ENCODE measurements at places on chromosomes 5 and 9.
A peak's percentile ranks its signal among the peaks of the same experiment; 100 is the strongest.

- DNase-seq = no peak
Measured at GRCh38 chr9:2663461-2664173, 42.0 kb downstream of the VLDLR start.

- DNase-seq = peak; percentile 86
Measured at GRCh38 chr9:132800038-132800648, 77.9 kb downstream of the AK8 start.

GRCh38 chr5:179486596-179487051 lies 63.7 kb upstream of the RUFY1 start:
- DNase-seq = peak; percentile 90

DNA sequence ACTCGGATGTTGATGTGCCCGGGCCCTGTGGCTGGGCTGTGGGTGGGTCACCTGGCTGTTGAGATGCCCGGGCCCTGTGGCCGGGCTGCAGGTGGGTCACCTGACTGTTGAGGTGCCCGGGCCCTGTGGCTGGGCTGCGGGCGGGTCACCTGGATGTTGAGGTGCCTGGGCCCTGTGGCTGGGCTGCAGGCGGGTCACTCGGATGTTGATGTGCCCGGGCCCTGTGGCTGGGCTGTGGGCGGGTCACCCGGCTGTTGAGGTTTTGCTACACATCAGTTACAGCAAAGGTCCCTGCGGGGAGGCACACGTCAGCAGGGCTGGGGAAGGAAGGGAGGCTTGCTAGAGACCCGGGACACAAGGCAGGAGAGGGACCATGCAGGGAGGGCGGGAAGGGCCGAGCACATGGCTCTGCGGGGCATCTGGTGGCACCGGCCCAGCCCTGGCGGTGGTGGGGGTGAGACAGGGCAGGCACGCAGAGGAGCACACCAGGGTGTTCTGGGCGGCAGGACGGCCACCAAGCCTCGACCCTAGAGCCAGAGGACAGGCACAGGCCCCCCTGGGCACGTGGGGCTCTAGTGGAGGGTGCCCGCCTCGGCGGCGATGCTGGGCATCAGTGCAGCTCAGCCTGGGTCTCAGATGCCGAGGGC lies 35.4 kb downstream of the PNPLA7 start:
- no peak for DNase-seq

- peak; percentile 89 for DNase-seq
Measured at GRCh38 chr5:2960294-2960693, 208.8 kb upstream of the IRX2 start.

DNA sequence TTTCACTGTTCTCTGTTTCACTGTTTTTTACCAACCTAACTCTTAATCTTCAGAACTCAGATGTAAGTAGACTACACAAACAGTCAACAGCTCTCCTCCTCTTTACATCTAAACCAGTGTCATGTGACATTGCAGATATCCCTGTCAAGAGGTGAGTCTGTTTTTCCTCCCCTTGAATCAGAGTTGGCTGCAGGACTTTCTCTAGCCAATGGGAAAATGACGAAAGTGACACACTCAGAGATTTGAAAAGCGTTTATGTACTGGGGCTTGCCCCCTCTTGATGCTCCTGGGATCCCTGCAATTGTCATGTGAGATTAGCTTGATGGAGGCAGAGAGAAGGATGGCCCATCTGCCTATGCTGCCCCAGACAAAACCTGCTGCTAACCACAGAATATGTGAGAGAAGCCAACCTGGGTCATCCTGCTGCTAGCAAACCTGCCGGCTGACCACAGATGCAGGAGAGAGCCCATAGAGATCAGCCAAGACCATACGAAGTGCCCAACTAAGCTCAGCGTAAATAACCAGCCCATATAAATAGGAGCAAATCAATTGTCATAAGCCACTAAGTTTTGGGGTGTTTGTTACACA lies 111.1 kb downstream of the ASTN2 start:
- no peak for DNase-seq

DNA sequence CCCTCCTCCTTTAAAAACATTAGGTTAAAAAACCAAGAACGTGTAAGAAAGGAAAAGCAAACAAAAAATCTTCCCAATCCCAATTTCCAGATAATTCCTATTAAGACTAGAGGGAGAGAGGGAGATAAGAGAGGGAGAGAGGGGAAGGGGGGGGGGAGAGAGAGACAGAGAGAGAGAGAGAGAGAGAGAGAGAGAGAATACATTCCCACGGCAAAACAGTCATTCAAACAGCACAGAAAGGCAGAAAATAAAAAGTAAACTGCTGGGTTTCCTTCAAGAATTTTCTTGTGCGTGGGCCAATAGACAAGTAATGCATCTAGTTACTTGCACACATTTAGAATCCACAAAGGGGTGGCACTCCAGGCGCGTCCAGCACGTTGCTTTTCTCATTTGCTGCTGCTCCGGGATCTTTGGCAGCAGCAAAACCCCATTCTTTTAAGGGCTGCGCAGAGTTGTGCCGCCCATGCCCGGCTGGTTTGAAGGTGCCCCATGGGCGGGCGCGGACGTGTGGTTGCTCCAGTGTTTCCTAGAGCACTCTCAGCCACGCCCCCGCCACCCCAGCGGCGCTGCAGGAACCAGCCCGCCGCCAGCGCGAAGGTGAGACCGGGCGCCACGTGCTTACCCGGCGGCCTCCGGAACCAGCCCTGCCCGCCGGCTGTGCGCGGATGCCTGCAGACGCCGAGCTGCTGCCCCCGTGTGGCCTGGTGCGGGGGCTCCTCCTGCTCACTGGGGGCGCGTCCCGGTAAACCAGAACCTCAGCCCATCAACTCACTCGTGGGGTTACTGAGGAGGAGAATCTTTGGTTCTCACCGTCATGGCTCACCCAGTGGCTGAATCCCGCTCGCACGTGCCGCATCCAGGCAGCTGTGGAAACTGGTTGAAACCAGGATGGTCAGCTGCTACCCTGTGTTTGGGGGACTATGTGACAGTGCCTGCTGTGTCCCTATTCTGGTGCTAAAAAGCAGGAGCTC lies 44.6 kb downstream of the STC2 start:
- peak; percentile 88 for DNase-seq

- DNase-seq = no peak
Measured at GRCh38 chr5:24904981-24905517, 260.3 kb upstream of the CDH10 start.

DNA sequence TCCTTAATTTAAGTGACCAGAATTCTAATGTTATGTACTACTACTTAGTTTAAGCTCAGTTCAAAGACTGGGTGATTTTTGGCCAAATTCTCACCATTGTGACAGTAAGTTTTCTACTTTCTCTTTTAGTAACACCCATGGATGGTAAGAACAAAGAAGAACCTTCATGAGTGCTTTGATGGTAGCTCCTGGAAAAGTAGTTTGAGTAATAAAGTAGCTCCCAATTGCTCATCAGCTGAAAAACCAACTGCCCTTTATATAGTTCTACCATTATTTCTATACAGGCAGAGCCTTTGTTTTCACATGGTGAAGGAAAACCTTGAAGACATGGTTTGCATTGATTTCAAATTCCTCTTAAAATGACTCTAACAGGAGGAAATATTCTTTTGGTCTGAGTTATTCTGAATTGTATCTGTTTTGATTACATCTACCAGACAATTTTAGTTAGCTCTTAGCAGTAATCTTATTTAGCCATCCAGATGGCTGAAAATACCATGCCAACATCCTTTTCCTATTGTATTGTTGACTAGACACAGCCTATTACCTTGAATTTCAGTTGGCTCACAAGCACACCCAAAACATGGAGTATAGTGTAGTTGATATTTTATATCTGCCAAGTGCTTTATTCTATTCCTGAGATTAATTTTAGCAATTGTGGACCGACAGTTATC lies 23.7 kb upstream of the STARD4 start:
- no peak for DNase-seq

DNA sequence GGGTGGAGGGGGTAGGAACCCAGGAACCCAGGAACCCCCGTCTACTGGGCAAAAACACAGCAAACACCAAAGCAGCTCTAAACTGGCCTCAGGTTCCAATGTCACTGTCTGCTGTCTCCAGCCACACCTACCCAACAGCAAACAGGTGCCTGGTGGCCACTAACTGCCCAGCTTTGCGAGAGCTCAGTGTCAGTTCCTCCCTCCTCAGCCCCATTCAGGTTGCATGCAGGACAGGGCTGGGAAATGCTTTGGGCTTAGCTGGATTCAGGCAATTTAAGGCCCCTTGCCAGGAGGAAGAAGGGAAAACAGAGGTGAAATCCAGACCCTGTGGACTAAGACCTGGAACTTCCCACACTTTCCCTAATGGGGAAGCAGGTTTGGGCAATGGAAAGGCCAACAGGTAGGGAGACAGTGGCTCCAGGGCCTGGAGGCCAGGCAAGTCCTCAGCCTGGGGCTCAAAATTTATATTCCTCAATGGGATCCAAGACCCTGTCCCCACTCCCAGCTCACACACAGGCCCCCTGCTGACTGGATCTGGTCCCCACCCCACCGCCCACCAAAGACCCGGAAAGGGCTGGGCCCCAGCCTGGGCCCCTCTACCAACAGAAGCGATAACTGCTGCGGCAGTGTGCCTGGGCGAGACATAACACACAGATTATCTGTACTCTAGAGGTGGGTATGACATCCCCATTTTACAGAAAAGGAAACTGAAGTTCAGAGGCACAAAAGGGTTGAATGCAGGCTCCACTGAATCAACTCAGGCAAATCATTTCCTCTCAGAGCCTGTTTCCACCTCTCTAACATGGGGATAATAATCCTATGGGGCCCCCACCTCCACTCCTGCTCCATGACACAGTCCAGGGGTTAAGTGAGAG lies 3.5 kb downstream of the EEIG1 start:
- peak; percentile 23 for DNase-seq

DNA sequence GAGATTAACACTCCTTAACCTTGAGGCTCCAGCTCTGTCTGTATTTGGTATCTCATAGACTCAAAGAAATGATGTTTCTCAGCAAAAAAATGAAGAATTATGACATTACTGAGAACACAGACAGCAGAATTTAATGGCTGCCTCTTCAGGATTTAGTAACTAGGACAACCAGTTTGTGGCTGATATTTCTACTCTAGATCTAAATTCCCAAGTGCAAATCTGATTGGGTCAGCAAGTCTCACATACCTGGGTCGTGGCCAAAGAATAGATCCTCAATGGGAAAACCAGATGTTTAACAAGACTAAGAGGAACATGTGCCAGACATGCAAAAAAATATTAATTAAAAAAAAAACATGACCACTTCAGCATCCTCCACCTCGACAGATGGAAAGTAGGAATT lies 608.9 kb downstream of the DTWD2 start:
- no peak for DNase-seq

- DNase-seq = no peak
Measured at GRCh38 chr5:53568871-53569270, 8.4 kb downstream of the NDUFS4 start.

GRCh38 chr5:173745123-173745522 lies 128.7 kb upstream of the BOD1 start:
- peak; percentile 88 for DNase-seq

DNA sequence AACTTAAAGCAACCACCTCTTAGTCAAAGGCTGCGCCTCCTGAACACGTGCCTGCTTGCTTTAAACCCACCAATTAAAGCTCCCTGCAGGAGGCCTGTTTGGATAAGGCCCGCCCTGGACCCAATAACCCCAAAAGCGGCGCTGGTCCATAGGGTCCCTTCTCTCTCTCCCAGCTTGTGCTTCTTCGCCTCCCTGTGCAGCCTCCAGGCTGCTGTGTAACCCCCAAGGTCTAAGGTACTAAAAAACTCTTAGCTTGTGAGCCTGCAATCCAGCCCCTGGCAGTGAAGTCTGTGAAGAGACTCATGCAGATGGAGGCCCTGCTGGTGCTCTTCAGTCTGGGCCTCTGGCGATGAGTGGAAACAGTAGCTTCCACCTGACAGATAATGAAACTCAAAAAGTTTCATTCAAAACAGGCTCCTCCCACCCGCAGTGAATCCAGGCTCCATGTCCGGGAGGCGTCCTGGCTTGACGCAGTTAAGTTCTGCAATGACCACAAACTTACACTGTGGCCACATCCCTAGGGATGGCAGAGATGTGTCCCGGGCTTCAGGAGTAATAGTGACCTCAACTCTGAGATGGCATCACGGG lies 97.3 kb downstream of the PRRT1B start:
- no peak for DNase-seq

GRCh38 chr5:180466316-180466715 lies 27.9 kb upstream of the CNOT6 start:
- DNase-seq = no peak

GRCh38 chr5:19534751-19535150 lies 453.2 kb downstream of the CDH18 start:
- DNase-seq = no peak

GRCh38 chr9:134728801-134729495 lies 87.3 kb downstream of the COL5A1 start:
- no peak for DNase-seq

DNA sequence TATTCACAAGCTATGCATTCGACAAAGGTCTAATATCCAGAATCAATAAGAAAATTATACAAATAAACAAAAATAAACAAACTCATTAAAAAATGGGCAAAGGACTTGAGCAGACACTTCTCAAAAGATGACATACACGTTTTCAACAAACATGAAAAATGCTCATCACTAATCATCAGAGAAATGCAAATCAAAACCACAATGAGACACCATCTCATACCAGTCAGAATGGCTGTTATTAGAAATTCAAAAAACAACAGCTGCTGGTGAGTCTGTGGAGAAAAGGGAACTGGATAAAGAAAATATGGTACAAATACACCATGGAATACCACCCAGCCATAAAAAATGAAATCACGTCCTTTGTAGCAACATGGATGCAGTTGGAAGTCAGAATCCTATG lies 45.1 kb upstream of the PUM3 start:
- DNase-seq = no peak

- DNase-seq = peak; percentile 12
Measured at GRCh38 chr9:2469681-2470221, 151.8 kb upstream of the VLDLR start.

- DNase-seq = peak; percentile 89
Measured at GRCh38 chr9:134365791-134366222, 39.6 kb downstream of the RXRA start.

Data from NCI-H345 (cell line).